ENCODE measurements at places on chromosomes 4 and X.

- no peak for DNase-seq
These were observed 58.4 kb upstream of the XAGE1A start for GRCh38 chrX:52437212-52437611.

- no peak for DNase-seq
These were observed 52.8 kb upstream of the RHOH start for GRCh38 chr4:40143926-40144508.

- DNase-seq, result no peak
These were observed 50.9 kb downstream of the PRKG2 start for GRCh38 chr4:81164126-81164525.

GRCh38 chr4:161178310-161178709, 985.5 kb downstream of the FSTL5 start:
- DNase-seq, result no peak

DNA sequence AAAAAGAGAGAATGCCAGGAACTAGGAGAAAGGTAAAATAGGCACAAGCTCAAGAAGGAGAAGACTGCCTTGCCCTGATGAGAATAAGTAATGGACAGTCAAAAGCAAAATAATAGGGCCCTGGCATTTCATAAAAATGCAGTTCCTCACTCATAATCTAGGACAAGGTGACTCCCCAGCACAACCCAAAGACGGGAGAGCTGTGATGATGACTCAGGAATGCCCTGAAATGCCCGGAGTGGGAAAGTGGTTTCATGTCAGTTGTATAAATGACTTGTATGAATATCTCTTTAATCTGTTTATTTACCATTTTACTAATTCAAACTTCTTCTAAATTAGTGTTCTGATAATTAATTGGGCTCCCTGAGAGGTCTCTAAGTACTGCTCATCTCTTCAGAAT, 28.8 kb upstream of the SETD7 start:
- DNase-seq, result no peak

- DNase-seq, result no peak
These were observed 19.9 kb downstream of the ARHGEF38 start for GRCh38 chr4:105572296-105572695.

GRCh38 chr4:139154952-139155557, 22.0 kb downstream of the ELF2 start:
- DNase-seq, result no peak

DNA sequence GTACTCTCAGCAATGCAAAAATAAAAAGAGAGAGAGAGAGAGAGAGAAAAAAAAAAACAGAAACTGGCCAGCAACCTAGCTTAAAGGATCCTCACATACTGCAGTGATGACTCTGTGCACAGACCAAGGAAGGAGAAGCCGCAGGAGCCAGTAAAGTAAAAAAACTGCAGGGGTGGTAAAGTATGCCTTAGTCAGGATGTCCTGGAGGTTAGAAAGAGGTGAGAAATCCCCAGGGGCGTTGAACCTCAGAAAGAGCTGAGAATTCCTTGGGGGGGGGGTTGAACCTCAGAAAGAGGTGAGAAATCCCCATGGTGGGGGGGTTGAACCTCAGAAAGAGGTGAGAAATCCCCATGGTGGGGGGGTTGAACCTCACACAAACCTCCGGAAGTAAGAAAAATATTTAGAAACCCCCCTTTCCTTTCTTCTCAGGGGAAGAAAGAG, 48.0 kb downstream of the MAGEA9 start:
- peak; percentile 3 for DNase-seq

- no peak for DNase-seq
These were observed 51.6 kb downstream of the CLCN4 start for GRCh38 chrX:10208281-10208856.

DNA sequence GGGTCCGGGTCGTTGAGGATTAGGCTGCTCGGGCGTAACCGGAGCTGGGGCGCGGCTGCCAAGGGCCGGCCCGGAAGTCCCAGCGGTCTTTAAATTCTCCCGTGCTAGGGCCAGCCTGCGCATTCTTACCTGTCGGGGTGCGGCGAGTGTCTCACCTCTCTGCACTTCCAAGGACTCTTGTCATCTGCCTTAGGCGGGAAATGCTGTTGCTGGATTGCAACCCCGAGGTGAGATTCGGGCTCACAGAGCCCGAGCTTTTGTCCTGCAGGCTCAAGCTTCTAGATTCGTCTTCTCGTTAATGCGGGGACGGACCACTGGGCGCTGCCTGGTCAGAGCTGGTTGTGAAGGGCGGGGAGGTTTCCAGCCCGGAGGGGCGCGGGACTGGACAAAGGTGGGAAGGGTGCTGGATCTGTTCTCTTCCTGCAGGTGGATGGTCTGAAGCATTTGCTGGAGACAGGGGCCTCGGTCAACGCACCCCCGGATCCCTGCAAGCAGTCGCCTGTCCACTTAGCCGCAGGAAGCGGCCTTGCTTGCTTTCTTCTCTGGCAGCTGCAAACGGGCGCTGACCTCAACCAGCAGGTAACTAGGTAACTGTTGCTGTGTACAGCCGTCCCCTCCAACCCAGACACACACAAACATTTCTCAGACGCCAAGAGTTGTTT, at the start of gene ANKRD37:
TSS of gene ANKRD37 (plus strand) at position 118 of the 662 bp plus-strand sequence. CDS start at position 201, 83 bp downstream.
- DNase-seq, result no peak

DNA sequence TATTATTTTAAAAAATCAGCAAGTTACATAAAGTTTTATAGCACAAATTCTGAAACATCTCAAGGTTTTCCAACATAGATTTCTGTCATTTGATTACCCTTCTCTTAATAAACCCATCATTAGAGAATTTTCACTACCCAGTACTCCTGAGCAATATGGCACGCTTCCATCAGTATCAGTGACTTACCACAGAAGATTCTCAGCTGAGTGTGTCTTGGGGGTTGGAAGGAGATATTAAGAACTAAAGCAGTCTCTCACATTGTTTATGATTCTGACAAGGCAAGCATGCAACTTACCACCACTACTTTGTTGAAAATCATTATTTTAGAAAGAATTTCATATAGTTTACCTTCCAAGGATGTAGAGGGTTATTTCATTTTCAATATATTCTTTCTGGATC, 67.7 kb downstream of the INPP4B start:
- no peak for DNase-seq

DNA sequence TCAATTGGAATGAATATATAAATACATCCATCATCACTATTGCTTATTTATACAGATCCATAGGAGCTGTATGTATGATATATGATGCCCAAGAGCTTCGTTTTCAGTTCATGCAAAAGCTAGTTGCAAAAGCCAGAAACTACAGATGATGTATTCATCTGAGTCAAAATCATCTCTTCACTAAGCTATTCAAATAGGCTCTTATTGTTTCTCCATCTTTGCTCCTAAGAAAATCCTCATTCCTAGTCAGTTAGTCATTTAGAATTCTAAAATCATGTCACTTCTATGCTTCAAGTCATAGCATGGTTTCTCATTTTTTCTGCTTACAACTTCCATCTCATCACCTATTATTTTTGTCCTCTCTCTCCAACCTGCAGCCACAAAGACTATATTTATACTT, 300.1 kb upstream of the TRAM1L1 start:
- no peak for DNase-seq

DNA sequence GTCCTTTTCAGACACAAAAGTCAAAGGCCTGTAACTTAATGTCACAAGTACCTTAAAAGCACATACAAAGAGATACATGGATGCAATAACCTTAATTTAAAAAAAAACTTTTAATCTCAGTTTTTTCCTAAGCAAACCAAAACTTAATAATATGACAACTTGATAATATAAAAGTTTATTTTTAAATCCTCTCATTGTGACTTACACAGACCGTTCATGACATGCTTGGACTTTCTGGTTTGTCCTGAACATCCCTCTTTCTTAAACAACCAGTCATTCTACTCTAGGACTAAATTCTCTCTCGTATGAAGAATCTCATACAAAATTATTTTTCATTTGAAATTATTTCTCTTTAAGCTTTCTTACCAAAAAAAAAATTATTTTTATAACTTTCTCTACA, 43.1 kb upstream of the CYP2U1 start:
- DNase-seq, result no peak

- no peak for DNase-seq
These were observed 147.9 kb downstream of the PTCHD1 start for GRCh38 chrX:23482561-23482960.

- DNase-seq, result no peak
These were observed 1.4 kb upstream of the ZFX start for GRCh38 chrX:24148121-24148520.
